ENCODE measurements at places on chromosomes 7 and 10. TPM values are rescaled to one million over a fixed set of nuclear protein-coding genes. Genes with fewer than 3 reads are reported as not detected.

The ADARB2 gene
- total RNA-seq = not detected

The IDI2 gene
- not detected for total RNA-seq

The C10orf105 gene
- under 0.01 TPM for total RNA-seq

The MMD2 gene
- not detected for total RNA-seq

The HOXA2 gene
- total RNA-seq = 0.18 TPM

The TRDMT1 gene
- total RNA-seq = 3.9 TPM

The PRSS58 gene
- not detected for total RNA-seq

The PLEKHS1 gene
- 0.09 TPM for total RNA-seq

The MAP3K8 gene
- total RNA-seq = 16.1 TPM

The UROS gene
- 71.7 TPM for total RNA-seq

The ADRB1 gene
- total RNA-seq = not detected

The HDAC9 gene
- total RNA-seq = 2.6 TPM

The ITGA8 gene
- total RNA-seq = 1.3 TPM

The LRRC18 gene
- total RNA-seq = not detected

The SEMA3E gene
- 2.0 TPM for total RNA-seq

The CUZD1 gene
- 0.55 TPM for total RNA-seq

The TMEM273 gene
- under 0.01 TPM for total RNA-seq

The ZNF425 gene
- total RNA-seq = 5.8 TPM

The MKX gene
- 0.57 TPM for total RNA-seq

The MMS19 gene
- total RNA-seq = 41.4 TPM

The CAV1 gene
- 150 TPM for total RNA-seq

The FAM171A1 gene
- 19.3 TPM for total RNA-seq

The CALHM3 gene
- total RNA-seq = not detected

The PDK4 gene
- total RNA-seq = 16.2 TPM

The AGMO gene
- 0.18 TPM for total RNA-seq

The PTPRZ1 gene
- not detected for total RNA-seq

The TLL2 gene
- total RNA-seq = 0.09 TPM

The FEZF1 gene
- total RNA-seq = not detected

The ANKRD30A gene
- total RNA-seq = not detected

The SCIN gene
- total RNA-seq = 0.43 TPM

The ACBD7 gene
- 0.43 TPM for total RNA-seq

The CHN2 gene
- 0.71 TPM for total RNA-seq

The OR2A12 gene
- not detected for total RNA-seq

The NUDCD3 gene
- total RNA-seq = 75.5 TPM

The HOXA5 gene
- 1.4 TPM for total RNA-seq

The SEPTIN14 gene
- total RNA-seq = not detected

The ARL5B gene
- 10.5 TPM for total RNA-seq

The SUFU gene
- total RNA-seq = 2.3 TPM

The ATE1 gene
- total RNA-seq = 17.8 TPM

The LIPJ gene
- total RNA-seq = under 0.01 TPM

The GRID1 gene
- total RNA-seq = 0.09 TPM

The HKDC1 gene
- 0.28 TPM for total RNA-seq

The ASZ1 gene
- total RNA-seq = not detected

The FAM25A gene
- not detected for total RNA-seq

The RARRES2 gene
- total RNA-seq = 46.9 TPM

The LRRD1 gene
- 0.14 TPM for total RNA-seq

The PNLIPRP2 gene
- not detected for total RNA-seq

The IRF5 gene
- not detected for total RNA-seq

All from smooth muscle cell of bladder (primary cell).